ENCODE measurements at places on chromosomes 4 and X.

DNA sequence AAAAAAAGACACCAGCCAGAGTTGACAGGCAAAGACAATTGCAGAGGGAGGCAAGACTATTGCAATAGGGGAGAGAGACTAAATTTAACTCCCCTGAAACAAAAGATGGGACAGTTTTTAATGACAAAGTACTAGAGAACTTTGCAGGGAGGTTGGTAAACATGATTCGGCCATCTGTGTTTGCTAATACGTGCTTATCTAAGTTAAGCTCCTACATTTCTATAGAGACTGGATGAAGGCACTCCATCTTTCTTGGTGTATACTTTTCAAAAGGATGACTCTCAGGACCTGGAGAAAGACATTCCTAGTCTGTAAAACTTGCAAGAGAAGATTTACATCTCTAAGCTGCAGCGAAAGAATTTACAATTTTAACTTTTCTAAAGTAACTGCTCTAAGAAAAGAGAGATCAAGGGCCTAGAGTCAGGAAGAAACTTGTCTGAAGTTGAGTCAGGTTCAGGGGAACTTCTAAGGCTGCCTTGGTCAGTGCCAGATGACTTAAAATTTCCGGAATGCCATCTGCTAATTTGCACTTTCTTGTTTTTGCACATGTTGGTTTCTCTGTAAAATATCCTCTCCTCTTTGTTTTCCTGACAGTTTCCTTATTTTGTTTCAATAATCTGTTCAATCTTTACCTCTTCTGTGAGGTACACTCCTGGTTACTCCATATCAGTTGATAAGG lies 10.6 kb downstream of the ADAM29 start:
- DNase-seq: no peak

DNA sequence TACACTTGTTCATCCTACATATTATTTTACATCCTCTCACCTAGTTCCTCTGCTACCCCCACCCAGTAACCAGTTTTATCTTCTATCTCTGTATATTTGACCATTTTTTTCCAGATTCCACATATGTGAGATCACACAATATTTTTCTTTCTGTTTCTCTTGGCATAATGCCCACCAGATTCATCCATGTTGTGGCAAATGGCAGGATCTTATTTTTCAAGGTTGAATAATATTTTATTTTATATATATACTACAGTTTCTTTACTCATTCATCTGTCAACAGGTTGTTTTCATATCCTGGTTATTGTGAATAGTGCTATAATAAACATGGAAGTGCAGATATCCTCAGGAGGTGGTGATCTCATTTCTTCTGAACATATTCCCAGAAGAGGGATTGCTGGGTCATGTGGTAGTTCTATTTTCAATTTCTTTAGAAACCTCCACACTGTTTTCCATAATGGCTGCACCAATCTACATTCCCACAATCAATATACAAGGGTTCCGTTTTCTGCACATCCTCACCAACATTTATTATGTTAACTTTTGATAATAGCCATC lies 48.2 kb downstream of the THAP9 start:
- no peak for DNase-seq

DNA sequence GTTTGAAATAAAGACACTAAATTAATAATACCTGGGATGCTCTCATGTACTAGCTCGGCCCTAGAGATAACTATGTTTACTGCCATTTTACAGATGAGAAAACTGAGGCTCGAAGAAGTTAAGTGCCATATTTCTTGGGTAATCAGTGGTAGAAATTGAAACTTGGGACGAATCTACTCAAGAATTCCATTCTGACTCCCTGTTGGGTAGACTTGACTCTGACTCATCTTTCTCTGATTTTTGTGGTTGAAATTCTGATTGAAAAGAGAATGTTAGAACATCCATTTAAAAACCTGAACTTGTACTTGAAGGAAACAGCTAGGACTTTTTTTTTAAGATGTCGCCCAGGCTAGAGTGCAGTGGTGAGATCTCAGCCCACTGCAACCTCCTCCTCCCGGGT lies 50.1 kb upstream of the NSUN7 start:
- DNase-seq: no peak

- DNase-seq: no peak
Measured at GRCh38 chr4:111689731-111690130, 455.5 kb upstream of the FAM241A start.

DNA sequence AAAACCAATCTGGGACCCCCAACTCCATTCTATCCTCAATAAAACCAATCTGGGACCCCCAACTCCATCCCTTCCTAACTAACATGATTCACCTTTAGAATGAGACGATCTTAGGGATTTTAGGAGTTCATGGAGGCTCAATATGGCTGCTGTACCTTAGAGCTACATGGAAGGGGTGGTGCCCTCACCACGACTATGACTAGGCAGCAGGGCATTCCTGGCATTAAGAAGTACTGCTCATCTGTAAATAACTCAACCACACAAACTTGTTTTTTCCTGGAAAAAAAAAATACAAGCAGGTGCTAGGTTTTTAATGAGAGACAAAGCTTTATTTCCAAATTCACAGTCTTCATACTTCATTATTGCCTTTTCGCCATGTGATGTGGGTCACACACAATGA lies 346.5 kb upstream of the FAT1 start:
- DNase-seq: no peak

- DNase-seq: no peak
Measured at GRCh38 chrX:25016361-25016671, 551 bp upstream of the ARX start.

GRCh38 chr4:90950385-90950841 lies 823.2 kb downstream of the CCSER1 start:
- DNase-seq: no peak

DNA sequence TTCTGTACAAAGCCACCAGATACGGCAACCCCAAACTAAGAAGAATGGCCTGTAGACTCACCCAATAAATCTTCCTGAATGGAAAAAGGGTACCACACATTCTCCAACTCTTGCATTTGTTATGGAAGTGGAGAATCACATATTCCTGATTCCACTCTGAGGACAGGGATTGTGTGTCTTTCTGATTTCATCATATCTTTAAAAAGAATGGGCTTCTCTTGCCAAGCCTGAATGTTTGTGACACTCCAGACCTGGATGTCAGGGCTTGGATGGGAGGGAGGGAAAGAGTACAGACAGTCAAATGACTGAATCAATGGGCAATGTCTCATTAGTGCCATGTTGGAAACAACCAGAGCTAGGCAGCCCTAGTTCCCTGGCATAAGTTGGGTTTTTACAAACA lies 77.4 kb downstream of the PLAC1 start:
- DNase-seq: no peak

GRCh38 chr4:100486496-100486895 lies 31.3 kb downstream of the EMCN start:
- no peak for DNase-seq

DNA sequence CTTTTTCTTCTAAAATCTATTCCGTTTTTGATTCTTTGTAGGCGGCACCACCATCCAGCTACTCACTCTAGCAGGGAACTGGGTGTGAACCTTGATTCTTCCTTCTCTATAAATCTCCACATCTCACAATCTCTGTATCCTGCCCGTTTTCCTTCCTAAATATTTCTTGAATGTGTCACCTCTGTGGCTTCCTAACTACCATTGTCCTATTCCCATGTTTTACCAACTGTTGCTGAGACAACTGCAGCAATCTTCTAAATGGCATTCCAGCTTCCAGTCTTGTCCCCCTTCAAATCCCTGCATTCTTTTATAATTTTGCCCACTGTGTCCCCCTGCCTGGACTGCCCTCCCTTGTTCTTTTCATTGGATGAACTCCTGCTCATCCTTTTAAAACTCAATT lies 641.3 kb downstream of the RPA4 start:
- no peak for DNase-seq

GRCh38 chr4:22091906-22092305 lies 143.3 kb upstream of the KCNIP4 start:
- DNase-seq: no peak

DNA sequence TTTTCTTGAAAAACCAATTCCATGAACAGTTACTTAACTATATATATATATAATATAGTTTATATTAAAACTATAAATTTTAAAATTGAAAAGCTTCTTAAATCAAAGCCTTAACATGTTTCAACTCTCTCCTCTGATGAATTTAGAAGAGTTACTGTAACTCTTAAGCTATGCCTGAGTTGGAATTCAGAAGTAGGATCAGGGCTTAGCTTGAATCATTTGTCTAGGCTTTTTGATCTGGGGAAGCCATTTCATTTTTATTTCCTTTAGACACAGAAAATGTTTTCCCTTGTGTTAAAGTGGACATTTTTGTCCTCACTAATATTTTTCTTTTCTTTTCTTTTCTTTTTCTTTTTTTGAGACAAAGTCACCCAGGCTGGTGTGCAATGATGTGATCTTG lies 40.4 kb upstream of the PDLIM5 start:
- DNase-seq: no peak

DNA sequence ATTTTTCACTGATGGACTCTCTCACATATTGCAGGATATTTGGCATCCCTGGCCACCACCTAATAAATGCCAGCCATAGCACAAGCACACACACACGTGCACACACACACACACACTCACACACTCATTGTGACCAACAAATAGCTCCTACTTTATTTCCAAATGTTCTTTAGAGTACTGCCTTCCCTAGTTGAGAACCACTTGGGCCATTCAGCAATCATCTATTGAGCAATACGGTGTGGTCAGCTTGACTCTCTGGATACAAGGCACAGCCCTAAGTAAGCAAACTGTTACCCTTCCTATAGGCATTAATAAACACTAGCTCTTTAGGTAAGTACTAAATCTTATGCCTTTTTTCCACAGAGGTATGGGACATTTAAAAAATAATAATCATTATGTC lies 21.1 kb downstream of the CORIN start:
- DNase-seq: no peak

GRCh38 chr4:182575225-182575624 lies 332.0 kb downstream of the TENM3 start:
- no peak for DNase-seq

- no peak for DNase-seq
Measured at GRCh38 chr4:110119337-110119736, 79.1 kb downstream of the ELOVL6 start.

- DNase-seq: no peak
Measured at GRCh38 chr4:70915874-70916559, 13.8 kb downstream of the MOB1B start.

- DNase-seq: no peak
Measured at GRCh38 chrX:124931241-124931640, 388.4 kb upstream of the TEX13C start.

- no peak for DNase-seq
Measured at GRCh38 chrX:48466696-48467095, 3.4 kb downstream of the SLC38A5 start.

- no peak for DNase-seq
Measured at GRCh38 chr4:120557372-120557771, 365.2 kb downstream of the PRDM5 start.

DNA sequence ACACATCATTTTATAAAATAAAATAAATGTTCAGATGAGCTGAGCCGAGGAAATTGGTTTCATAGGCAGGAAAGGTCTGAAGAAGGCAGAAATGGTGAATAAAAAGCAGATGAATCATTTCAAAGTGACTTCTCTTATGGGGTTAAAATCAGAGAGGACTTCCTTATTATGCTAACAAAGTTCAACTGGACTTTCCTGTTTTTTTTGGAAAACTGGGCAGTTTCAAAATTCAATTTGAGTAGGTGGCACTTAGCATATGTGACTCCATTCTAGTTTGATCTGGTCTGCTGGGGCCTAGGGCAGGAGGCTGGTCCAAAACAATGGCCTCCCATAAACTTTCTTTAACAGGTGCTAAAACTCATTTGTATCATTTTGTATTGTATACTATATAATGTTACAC lies 1794.9 kb upstream of the TENM3 start:
- no peak for DNase-seq

DNA sequence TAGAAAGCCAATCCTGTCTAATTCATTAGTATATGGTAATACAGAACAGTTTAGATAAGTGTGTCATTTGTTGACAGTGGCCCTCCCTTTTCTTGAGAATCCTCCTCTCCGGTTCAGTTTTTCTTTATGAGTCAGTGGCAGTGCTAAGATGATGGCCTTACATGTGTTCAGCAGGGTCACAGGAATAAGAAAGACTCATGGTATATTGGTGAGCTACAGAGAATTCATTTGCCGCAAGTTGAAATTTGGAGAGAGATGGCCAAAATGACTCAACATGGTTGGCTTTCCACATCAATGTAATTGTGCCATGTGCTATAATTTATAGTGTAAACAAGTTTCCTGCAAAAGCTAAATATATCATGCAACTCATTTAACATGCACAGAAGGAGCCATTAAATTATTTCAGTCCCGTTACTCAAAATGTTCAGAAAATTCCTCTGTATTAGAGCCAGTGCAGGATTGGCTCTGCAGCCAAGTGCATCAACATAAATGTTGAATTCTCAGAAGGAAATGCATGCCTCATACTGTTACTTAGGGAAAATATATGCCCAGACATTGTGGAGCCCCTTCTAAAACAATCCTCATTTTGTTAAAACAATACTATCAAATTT lies 374.3 kb downstream of the AFF2 start:
- no peak for DNase-seq

GRCh38 chrX:7159149-7159861 lies 11.4 kb upstream of the PUDP start:
- DNase-seq: no peak

DNA sequence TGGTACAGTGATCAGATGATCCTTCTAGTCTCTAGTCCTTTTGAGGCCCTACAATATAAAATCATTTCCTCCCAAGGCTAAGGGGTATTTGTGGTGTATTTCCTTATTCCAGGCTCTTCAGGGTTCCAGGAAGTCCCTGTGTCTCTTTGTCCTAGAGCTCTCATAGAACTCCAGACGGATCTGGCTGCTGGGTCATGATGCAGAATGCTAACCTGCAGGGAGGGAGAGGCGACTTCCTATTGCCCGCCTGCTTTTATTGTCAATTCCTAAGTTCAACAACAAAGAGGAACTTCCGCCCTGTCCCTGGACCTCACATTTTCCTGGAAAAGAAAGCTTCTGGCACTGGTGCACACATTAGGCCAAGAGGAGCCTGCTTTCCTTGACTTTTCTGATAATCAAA lies 45.9 kb upstream of the ZNF827 start:
- DNase-seq: no peak

DNA sequence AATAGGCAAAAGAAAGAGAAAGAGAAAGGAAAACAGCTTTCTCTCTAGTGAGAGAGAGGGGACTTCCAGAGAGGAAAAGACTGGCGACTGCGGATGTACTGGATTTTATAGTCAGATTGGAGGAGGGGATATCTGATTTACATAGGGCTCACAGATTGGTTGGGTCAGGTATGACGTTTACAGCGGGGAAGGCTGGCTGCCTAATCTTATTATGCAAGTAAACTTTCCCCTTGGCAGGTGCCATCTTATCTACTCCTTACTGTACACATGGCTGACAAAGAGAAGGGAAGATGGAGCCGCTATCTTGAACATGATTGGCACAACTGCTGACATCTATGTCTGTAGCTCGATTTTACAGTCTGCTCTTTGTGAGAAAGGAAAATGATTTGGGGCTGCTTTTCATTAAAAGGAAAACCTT lies 25.4 kb downstream of the RBPJ start:
- no peak for DNase-seq

GRCh38 chr4:26285272-26285671 lies 35.5 kb upstream of the RBPJ start:
- DNase-seq: no peak
